ENCODE measurements at places on chromosomes 13 and 19.

DNA sequence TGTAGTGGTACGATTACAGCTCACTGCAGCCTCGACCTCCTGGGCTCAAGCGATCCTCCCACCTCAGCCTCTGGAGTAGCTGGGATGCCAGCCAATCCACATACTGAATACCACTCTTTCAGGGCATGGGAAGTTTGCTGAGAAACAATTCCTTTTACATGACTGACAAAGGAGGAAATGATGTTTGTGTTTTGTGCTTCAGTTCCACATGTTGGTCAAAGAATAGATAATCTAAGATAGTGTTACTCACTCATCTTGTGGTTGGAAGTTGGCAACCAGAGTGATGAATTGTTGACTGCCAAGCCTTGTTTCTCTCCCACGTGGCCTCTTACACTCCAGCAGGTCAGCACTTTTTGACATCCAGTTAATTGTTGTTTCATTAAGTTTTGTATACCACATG lies 7.6 kb downstream of the MBD3L2B start:
- DNase-seq: no peak

- no peak for DNase-seq
These were observed 1834.0 kb upstream of the PCDH20 start for GRCh38 chr13:63249411-63250187.

DNA sequence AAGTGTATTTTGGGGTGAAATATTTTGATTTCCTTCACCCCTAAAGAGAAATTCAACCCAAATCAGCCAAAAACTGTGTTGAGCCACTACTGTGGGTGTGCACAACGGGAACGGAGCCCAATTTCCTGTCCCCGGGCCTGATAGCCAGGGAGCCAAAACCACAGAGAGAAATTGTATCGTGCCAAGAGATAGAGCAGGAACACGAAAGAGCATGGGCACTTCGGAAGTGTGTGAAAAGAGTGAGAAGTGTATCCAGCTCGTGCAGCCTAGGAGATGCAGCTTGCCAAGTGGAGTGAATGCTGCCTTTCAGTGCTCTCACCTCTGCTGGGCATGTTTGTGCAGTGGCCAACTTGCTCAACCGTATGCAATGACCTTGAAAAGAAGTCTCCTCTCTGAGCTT lies 19.4 kb upstream of the PLEKHF1 start:
- DNase-seq: no peak

- no peak for DNase-seq
These were observed 789.8 kb upstream of the PCDH9 start for GRCh38 chr13:68019901-68020300.

DNA sequence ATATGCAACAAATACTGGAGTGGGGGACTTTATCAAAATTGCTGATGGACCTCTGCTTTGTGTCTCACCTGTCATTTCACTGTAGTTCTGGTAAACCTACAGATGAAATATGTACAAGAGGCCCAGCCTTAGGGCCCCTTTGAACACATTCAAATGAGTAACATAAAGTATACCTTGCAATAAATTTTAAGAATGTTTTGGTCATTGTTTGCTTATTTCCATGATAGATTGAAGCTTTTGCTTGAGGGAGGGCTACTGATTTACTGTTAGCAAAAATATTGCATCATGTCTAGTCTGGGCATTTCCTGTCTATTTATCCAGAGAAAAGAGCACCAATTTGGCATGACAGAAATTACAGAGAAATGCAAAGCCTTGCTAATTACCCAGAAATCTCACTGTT lies 705.5 kb upstream of the PCDH9 start:
- DNase-seq: no peak

Data from stimulated activated CD4-positive, alpha-beta T cell treated with anti-CD3 and anti-CD28 coated beads, Interleukin-15, amount 100 ng/mL, for 1 hour (primary cell).